ENCODE measurements at places on chromosomes 6 and 20. TPM values are rescaled to one million over a fixed set of nuclear protein-coding genes. Genes with fewer than 3 reads are reported as not detected.
A peak's percentile ranks its signal among the peaks of the same experiment; 100 is the strongest.

HMGN4 gene
- 35.7 TPM for total RNA-seq

LRRN4 gene
- not detected for total RNA-seq

RUNX2 gene
- total RNA-seq: 0.54 TPM

ZNFX1 gene
- total RNA-seq: 12.8 TPM

DNA sequence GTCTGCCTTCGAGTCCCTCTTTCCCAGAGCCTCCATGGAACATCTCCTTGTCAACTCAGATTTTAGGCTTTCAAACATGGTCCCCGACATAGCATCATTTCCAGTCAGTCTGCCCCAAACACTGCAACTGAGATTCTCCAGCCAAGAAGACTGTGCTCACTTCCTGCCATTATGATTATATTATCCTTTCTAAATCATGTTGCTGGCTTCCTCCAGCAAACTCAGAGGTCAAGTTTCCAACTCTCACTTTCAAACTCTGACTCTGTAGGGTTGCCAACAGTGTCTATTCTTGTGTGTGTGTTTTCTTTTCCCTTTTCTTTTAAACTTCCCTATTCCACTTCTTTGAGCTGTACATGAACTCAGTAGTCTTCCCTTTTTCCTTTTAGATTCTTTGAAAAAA is 61.2 kb upstream of the TRAF3IP2 start:
- DNase-seq: no peak

DNA sequence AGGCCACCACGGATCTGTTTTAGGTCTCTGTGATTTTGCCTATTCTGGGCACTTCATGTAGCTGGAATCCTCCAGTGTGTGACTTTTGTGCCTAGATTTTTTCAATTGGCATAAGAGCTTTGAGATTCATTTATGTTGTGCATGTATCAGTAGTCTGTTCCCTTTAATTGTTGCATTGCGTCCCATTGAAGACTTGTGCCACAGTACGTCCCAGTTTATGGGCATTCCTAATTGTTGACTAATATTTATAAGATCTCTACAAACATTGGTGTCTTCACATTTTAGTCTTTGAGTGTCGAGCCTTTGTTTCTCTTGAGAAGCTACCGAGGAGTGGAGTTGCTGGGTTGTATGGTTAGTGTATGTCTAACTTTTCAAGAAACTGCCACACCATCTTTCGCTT is 704 bp upstream of the FAM210B start:
- DNase-seq: no peak

DNA sequence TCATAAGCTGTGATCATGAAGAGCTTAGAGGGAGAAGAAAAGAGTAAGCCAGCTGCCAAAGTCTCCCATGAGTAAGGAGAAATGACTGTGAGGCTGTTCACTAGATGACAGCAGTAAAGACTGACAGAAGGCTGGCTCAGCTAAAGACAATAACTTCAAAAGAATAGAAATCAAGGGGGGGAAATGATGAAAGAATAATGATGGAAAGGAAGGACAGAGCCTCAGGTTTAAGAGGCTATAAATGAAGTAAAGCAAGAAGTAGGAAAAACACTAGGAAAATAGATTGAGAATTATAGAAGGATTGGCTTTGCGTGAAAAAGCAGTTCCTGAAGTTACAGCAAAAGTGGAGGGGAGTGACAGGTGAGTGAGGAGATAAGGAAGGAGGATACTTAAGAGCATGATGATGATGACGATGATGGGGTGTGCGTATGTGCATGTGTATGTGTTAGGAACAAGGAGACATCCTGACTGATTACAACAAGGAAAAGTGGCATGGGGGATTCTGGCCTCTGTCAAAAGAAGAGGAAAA is 48.2 kb downstream of the HBS1L start:
- no peak for DNase-seq

GRCh38 chr6:97914912-97915311 is 631.9 kb upstream of the MMS22L start:
- no peak for DNase-seq

- DNase-seq: peak; percentile 12
Observed at GRCh38 chr6:38876475-38876874, 161.4 kb downstream of the DNAH8 start.

GRCh38 chr6:15876406-15876805 is 213.6 kb upstream of the DTNBP1 start:
- DNase-seq: no peak

DNA sequence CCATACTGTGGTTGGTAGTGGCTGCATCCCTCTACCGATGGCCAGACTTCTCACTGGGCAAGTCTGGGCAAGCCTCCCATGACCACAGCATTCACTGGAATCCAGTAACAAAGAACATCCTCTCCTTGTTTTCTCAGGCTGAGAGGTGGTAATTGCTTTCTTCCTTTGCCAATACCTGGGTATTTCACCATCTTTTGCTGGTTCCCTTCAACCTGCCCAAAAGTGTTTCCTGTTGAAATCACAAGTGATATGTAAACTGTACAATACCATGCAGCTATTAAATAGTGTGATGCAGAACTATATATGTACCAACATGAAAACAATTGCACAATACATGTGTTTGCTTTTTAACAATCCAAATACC is at the start of gene PTCHD4:
TSS of gene PTCHD4 (minus strand) at position 55 of the 364 bp plus-strand sequence. CDS start 42,240 bp downstream, outside the sequence.
- DNase-seq: no peak

GRCh38 chr6:105272786-105273185 is 93.0 kb upstream of the POPDC3 start:
- no peak for DNase-seq

DNA sequence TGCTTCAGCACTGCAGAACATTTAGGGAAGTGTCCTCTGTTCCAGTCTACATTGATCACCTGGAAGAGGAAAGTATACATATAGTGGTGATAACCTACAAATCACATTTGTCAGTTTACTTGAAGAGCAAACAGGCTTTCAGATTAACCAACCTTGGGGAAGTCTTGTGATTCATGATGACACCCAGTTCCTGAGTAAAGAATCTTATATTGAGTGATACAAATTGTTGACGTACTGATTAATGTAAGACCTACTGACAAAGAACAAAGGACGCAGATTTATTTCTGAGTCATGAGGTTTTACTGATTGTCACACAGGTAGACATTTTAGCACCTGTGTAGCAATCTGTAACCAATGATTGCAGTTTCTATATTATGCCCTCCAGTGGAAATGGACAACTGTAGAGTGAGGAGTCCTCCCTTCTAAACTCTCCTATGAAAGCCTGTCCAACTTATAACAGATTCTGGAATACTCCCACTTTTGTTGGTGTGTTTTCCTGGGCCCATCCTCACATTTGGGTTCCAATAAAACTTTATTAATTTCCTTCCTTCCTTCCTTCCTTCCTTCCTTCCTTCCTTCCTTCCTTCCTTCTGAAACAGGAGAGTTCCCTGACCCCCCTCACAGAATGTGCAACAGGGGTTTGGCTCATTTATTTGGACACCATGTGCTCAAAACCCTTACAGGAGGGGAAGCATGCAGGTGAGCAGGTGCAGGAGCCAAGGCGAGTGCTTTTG is 113.5 kb downstream of the SLC35B3 start:
- no peak for DNase-seq

GRCh38 chr6:44626616-44627015 is 239.1 kb downstream of the CDC5L start:
- no peak for DNase-seq

- no peak for DNase-seq
Observed at GRCh38 chr6:22025468-22026163, 271.2 kb downstream of the PRL start.
